Stimulated activated CD4-positive, alpha-beta T cell treated with anti-CD3 and anti-CD28 coated beads, TNF-alpha, amount 100 ng/mL, for 24 hours (primary cell): ENCODE measurements at places on chromosomes 2 and 18.

- no peak for DNase-seq
Measured at GRCh38 chr18:34857320-34857719, 147.2 kb downstream of the DTNA start.

- no peak for DNase-seq
Measured at GRCh38 chr2:68837861-68838341, 33.3 kb downstream of the BMP10 start.

DNA sequence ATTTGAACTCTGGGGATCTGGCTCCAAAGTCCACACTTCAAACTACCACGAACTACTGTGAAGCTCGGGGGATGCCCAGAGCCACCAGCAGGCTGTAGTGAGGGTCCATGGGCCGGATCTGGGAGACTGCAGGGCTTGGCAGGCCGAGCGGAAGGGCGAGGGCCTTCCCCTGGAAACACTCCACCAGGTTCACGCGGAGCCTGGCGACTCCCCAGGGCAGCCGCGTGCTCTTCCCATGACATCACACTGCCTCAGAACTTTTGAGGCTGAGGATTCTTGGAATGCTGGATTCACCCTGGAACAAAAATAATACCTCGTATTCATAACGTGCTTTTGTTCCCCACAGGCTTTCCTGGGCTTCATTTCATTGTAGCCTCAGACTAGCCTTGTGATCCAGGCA, 201.0 kb downstream of the SMAD7 start:
- DNase-seq: no peak

GRCh38 chr18:25234740-25235345, 117.1 kb downstream of the ZNF521 start:
- no peak for DNase-seq

GRCh38 chr2:112629823-112630222, 15.9 kb upstream of the SLC20A1 start:
- no peak for DNase-seq

DNA sequence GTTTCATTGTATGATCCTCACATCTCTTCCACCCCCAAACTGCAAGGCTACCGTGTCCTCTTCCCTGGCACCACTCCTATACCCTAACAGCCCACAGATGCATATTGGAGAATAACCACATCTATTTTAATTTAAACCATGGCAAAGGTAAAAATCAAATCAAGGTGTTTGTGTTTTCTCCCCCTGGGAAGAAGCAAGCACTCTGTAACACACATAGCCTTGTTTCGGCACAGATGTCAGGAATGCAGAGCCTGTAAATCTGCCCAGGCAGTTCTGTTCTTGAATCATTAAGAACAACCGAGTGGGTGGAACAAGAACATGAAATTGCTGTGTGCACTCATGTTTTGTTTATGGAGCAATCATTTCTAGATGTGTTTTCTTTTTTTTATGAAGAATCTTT, 6.8 kb upstream of the COX7A2L start:
- DNase-seq: no peak

DNA sequence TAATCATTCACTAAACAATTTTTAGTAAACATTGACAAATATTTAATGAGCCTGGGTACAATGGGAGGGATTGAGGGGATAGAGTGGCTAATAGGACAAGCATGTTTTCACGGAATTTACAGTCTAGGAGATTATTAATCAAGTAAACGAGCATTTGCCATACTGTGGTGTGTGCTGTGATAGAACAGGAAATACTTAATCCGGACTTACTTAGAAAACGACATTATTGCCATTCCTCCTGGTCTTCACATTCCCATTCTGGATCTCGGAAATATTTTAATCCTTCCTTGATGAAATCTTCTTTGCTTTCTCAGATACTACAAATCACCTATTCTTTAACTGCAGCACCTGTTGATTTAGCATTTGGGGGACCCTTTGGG, 905 bp downstream of the TTLL4 start:
- DNase-seq: no peak

DNA sequence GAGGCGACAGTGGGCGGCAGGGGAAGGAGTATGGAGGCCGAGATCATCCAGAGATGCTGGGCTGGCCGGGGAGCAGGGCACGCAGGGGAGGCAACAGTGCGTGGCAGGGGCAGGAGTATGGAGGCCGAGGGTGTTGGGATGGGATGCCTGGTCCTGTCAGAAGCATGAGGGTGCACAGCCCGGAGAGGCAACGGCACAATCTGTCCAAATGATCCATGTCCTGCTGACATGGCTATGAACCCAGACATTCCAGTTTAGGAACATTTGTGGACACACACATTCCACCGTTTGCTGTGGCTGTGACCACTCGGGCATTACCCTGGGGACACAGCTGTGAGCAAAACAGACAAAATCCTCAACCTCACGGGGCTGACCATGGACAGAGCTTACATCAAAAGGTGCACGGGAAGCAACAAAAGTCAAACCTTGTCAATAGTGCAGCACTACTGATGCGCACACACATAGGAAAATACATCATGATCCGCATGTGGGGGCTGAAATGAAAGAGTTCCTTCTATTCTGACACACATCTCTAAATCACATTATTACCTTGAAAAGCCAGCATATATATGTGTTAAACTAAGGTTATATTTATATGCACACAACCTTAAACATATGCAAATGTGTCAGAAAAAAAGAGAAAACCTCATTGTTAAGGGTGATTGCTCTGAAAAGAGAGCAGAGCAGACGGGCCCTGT, 144.0 kb upstream of the GPC1 start:
- no peak for DNase-seq

GRCh38 chr2:72913486-72914205, 3.7 kb upstream of the EMX1 start:
- no peak for DNase-seq

DNA sequence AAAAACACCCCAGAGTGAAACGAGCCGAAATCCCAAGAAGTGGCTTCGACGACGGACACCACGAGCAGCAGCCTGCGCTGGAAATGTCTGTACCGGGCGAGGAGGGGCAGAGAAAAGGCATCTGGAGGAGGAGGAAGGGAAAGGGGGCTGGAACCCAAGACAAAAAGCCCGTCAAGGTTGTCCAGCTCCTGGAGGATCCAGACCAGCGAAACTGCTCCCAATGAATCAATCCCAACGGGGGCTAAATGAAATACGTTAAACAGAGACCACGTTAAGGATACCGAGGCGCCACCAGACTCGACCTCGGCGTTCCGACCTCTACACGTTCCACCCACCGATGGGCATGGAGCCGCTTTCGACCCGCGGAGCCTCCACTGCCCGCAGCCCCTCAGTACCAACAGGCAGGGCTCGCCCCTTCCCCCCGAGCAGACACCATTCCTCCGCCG, 400 bp downstream of the CCDC88A start:
- no peak for DNase-seq

DNA sequence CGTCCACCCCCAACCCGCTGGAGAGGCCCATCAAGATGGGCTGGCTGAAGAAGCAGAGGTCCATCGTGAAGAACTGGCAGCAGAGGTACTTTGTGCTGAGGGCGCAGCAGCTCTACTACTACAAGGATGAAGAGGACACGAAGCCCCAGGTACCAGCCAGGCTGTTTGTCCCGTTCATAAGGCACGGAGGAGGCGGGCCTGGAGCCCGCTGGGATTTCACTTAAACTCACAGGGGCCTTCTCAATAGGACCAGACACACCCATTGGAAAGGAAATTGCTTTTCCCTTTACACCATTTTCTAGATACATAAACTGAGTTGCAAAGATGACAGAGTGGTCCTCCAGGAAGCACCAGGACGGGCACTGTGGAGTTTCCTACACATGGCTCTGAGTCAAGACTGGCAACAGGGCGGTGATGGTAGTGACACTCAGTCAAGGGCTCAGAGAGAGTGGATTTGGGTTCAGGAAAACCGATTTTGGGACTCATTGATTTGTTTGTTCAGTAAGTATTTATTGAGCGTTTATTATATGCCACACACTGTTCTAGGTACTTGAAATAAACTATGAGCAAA, 40.7 kb downstream of the ARHGAP25 start:
- no peak for DNase-seq

GRCh38 chr2:203647579-203647978, 58.9 kb upstream of the CD28 start:
- no peak for DNase-seq

DNA sequence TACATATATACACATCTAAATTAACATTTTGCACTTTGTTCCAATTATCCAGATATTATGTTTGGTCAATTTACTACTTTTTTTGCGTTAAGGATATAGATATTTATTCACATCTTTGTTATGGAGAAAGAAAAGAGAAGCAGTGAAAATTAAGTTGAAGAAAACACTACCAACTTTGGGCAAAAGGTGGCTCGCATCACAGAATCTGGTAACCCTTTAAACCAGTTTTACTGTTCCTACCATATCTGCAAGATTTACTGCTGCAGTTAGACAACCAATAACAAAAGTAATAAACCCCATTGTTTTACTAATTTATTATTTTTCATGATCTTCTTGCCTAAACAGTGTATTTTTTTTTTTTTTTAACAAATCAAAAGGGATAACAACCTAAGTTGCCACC, 53.6 kb downstream of the SMAD2 start:
- DNase-seq: no peak

- DNase-seq: no peak
Measured at GRCh38 chr2:185245216-185245615, 493.4 kb upstream of the FSIP2 start.

DNA sequence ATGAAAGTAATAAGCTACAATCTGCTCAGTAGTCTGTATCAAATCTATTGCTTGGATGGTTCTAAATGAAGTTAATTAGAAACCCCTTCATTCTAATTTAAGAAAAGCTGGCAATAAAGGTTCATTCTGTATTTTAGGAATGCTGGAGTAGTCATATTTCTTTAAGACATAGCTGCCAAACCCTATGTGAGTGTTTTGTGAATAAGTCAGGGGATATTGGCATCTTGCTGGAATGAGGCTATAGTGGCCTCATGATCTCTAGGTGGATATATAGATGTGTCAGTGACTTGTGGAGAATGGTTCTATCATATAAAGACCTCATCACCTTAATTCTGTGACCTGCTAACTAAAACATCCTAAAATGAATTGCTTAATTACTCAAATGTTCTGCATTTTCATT, 196.3 kb downstream of the PDE1A start:
- no peak for DNase-seq

DNA sequence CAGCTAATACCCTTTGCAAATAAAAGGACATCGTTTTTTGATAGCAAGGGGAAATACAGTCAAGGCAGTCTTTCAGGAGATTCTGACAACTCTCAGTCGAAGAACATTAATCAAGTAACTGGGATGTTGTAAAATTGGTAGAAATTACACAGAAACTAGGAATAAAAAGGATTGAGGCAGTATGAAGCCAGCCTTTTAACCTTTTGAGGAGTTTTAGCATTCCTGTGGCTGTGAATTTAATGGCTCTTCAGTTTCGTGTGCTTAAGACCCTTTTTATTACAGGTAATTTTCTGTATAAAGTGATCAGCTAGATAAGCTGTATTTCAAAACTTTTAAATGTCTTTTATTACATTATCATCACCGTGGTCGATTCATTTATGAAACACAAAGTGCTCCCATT, 91.6 kb downstream of the ASXL3 start:
- no peak for DNase-seq

DNA sequence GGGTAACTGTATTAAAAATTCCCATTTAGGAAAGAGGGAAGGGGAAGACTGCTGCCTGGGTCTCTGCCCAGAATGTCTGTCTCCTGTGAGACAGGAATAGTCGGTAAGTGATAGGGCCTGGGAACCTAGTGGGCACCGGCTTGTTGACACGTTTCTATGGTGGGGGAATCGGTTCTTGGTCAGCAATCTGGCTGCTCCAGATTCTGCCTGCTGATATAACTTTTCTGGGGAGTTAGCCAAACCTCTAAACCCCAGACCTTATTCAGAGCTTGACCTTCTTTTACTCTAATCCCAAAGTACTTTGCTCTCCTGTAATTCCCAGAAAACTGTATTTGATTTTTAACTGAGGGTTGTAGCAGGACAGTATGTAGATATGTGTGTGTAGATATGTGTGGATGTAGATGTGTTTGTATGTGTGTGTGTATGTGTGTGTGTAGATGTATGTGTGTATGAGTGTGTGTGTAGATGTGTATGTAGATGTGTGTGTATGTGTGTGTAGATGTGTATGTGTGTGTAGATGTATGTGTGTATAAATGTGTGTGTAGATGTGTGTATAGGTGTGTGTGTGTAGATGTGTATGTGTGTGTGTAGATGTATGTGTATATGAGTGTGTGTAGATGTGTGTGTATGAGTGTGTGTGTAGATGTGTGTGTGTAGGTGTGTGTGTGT, 61.8 kb upstream of the TXNDC2 start:
- DNase-seq: no peak

DNA sequence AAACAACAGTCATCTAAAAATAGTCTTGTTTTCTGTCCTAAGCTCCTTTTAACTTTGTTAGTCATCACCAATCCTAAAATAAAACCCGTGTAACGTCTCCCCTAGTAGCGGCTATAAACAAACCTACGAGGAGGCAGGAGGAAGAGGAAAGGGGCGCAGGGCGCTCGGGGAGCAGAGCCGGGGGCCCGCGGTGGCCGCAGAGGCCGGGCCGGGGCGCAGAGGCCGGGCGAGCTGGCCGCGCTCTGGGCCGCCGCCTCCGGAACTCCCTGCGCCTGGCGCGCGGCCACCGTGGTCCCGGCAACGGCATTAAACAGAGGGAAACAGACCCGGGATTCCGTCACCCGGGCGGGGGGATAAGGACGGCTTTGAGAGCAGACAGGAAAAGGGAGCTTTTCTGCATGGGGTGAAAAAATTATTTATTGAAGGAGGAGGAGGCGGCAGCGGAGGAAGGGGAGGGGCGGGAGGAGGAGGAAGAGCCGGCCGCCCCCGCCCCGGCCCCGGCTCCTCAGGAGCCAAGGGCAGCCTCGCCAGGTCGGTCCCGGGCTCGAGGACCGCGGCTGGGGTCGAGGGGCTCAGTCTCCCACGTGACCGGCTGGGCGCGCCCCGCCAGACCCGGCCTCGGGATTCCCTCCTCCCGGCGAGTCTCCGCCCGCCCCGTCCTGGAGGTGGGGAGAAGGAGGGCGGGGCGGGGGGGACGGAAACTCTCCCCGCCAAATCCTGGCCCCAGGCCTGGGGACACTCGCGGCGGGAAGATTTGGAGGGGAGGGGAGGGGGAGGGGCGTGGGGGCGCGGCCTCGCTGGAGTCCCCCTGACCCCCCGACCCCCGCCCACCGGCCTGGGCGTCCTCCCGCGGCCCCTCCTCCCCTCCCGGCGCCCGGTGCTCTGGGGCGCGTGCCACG, 1.8 kb upstream of the NFATC1 start:
- no peak for DNase-seq

DNA sequence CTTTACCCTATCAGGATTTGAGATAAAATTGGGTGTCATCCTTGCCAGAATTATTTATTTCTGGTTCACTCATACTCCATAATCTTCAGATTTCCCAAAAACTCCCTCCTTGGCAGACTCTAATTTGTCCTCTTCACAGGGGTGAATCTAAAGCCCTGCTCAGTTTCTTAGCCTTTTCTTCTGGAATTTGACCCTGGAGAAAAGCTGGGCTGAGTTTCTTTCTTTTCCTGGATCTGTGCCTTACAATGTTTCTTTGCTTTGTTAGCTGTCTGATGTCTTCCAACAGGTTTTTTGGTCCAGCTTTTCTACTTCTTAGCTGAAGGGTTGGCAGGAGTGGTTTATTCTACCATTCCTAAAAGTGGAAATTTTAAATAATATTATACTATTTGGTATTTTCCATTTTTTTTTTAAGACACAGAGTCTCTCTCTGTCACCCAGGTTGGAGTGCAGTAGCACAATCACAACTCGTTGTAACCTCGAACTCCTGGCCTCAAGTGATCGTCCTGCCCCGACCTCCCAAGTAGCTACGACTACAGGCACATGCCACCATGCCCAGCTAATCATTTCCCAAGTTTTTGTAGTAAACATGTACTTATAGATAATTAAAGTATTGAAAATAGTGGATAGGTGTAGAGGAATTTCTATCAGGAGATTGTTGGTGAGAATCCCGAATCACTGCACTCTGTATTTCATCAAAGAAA, 138.4 kb upstream of the TWIST2 start:
- DNase-seq: no peak
